DMS79 (cell line): ENCODE measurements at places on chromosomes 11 and 22.

GRCh38 chr11:128852327-128853023, 14.6 kb downstream of the KCNJ1 start:
- DNase-seq = peak; percentile 87

GRCh38 chr11:15159085-15159484, 44.4 kb downstream of the INSC start:
- DNase-seq = no peak

DNA sequence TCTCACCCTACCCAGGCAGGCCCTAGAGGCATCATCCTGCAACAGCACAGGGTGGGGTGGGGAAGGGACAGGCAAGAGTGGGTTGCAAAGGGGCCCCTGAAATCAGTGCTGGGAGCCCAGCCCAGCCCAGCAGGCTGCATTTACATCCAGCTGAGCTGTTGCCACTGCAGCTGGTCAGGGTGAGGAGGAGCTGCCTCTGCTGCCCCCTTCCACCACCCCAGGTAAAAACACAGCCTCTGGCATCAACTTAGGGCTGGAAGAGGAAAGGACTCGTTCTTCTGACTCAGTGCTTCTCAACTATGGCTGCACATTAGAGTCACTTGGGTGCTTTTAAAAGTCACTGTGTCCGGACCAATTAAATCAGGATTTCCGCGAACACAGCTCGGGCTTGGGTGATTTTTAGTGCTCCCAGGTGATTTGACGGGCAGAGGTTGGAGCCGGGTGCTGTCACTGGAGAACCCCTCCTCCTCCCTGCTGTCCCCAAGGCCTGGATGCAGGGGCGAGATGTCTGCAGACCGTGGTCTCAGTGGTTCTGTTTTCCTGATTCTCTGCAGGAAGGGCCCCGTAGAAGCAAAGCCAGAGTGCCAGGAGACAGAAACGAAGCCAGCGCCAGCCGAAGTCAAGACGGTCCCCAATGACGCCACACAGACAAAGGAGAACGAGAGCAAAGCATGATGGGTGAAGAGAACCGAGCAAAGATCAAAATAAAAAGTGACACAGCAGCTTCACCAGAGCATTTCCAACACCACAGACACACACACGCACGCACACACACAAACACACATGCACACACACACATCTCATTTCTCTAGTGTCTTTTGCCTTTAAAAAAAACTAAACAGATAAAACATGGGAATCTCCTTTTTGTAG, 39.4 kb upstream of the TTC12 start:
- no peak for DNase-seq

DNA sequence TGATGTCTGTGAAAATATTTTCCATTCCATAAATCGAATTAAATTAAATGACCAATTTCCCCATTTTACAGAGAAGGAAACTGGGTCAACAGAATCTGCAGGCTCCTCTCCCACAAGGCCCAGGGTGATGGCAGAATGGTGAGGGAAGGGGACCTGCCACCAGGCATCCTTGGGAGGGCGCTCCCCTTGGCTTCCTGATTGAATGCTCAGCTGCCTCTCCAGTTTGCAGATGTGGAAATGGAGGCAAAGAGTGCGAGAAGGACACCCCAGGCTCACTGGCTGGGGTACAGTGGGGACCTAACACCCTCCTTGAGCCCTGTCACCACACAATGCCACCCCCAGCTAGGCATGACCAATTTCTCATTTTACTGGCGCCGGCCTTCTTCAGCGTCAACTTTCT, 28.5 kb upstream of the CSNK1E start:
- DNase-seq = no peak

GRCh38 chr11:120336641-120337354, 585 bp downstream of the ARHGEF12 start:
- DNase-seq = no peak

GRCh38 chr11:35324981-35325380, 94.4 kb downstream of the SLC1A2 start:
- DNase-seq = no peak

GRCh38 chr11:105641433-105641832, 31.6 kb downstream of the GRIA4 start:
- DNase-seq = no peak

- no peak for DNase-seq
Measured at GRCh38 chr22:33426451-33426850, 368.3 kb upstream of the SYN3 start.

DNA sequence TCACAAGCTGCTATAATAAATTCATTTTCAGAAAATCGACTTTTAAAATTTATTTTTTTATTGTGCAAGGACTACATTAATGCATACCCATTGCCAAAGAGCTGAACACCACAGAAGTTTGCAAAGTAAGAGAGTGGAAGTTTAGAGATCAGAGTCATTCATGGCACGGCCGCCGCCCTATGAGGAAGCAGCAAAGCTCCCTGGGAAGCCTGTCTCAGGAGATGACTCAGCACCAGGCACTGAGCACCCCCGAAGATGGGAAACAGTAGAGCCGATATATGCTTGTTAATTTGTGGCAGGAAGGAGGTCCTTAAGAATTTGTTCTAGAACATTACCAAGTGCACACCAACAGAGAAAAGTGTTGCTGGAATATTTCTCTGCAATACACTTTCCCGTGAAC, 693.7 kb downstream of the OPCML start:
- no peak for DNase-seq

DNA sequence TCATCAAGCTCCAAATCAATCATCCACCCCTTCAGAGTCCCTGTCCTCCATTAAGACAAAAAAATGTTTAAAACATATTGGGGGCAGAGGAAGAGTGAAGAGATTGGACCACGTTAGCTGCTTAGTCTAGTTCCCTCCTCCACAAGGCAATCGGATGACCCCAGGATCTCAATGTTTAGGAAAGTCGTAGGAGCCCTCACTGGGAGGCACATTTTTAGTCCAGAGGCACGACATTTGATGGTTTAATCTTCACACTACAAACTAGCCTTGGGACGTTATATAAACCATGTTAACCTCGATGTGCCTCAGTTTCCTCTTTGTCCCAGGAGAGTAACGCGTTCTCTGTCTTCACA, 588 bp upstream of the FAT3 start:
- DNase-seq = no peak

- DNase-seq = no peak
Measured at GRCh38 chr11:47394322-47395222, 13.8 kb upstream of the SLC39A13 start.

DNA sequence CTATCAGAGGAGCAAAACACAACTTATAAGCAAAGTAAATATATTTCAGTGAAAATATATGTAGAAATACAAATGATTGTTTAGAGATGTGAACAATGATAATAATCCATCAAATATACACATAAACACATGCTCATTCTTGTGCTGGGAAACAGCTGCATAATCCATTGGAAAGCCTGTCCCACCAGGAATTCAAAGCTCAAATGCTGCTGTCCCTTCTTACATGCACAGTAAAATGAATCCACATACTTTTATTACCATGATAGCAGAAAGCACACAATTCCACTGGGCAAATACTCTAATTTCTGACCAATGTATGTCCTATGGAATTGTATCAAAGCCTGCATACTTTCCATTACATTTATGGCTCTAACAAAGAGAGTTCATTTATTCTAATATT, 44.5 kb downstream of the SOX6 start:
- DNase-seq = no peak

- DNase-seq = peak; percentile 8
Measured at GRCh38 chr11:86101493-86101892, 32.6 kb upstream of the PICALM start.
